ENCODE measurements at places on chromosomes 11 and 22.

- no peak for DNase-seq
Observed at GRCh38 chr11:134640536-134640935, 228.5 kb upstream of the B3GAT1 start.

GRCh38 chr11:14376920-14377319, 17.9 kb upstream of the RRAS2 start:
- no peak for DNase-seq

DNA sequence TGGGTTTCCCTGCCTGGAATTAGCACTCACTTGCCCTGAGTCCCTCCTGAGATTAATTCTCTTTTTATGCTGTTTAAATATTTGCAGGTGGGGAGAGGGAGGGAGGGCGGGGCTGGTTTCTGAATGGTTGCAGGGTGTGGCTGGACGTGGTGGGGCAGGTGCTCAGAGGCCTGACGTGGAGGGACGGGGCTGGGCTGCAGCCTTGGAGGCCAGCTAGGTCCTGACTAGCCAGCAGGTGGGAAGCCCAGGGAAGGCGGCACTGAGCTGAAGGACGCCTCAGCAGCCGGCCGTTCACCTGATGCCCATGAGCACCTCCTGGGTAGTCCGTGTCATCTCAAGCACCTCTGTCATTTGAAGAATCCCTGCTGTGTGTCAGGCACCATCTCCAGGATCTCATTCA, 21.3 kb downstream of the SGSM1 start:
- DNase-seq = no peak

GRCh38 chr11:63371396-63371795, 1.8 kb downstream of the SLC22A9 start:
- DNase-seq = no peak

- no peak for DNase-seq
Observed at GRCh38 chr11:118521892-118522311, 5.4 kb upstream of the TTC36 start.
